ENCODE measurements at places on chromosomes 7 and 10.
A peak's percentile ranks its signal among the peaks of the same experiment; 100 is the strongest.

DNA sequence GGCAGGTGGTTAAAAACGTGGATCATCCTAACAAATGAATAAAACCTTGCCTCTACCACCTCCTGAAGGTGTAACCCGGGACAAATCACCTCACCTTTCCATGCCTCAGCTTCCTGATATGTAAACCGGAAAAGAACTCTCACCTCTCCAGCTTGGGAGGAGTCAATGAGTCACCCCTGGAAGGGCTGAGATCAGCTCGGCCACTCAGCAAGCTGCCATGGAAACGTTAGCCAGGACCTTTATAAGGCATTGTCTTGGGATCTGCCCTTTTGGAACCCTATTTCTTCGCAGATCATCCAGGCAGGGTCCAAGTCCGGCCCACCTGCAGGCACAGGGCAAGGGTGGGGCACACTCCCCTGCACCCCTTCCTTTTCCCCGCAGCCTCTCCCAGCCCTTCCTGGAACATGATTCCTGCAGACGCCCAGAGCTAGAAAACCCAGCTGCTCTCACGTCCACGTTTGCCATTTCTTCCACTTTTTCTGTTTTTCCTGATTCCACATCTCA is 81.6 kb upstream of the PFKP start:
- DNase-seq, result no peak

GRCh38 chr10:18179891-18180290 is 39.7 kb downstream of the CACNB2 start:
- no peak for DNase-seq

DNA sequence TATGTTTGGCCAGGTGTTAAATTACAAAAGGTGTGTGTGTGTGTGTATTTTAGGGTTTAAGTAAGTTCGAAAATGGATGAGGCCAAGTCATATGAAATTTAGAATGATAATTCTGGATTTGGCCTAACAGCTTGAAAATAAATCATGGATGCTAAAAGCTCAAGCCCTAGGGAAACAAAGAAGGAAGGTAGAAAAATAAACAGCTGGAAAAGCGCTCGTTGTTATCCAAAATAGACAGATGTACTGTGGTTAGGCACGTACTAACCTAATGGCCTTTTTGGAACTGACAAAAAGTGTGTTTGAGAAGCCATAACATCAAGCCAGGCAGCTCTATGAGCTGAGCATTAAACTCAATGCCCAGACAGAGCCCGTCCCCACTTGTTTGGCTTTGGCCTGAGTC is 17.5 kb upstream of the PALS2 start:
- no peak for DNase-seq

GRCh38 chr10:120609006-120609405 is 152.0 kb downstream of the PLPP4 start:
- no peak for DNase-seq

DNA sequence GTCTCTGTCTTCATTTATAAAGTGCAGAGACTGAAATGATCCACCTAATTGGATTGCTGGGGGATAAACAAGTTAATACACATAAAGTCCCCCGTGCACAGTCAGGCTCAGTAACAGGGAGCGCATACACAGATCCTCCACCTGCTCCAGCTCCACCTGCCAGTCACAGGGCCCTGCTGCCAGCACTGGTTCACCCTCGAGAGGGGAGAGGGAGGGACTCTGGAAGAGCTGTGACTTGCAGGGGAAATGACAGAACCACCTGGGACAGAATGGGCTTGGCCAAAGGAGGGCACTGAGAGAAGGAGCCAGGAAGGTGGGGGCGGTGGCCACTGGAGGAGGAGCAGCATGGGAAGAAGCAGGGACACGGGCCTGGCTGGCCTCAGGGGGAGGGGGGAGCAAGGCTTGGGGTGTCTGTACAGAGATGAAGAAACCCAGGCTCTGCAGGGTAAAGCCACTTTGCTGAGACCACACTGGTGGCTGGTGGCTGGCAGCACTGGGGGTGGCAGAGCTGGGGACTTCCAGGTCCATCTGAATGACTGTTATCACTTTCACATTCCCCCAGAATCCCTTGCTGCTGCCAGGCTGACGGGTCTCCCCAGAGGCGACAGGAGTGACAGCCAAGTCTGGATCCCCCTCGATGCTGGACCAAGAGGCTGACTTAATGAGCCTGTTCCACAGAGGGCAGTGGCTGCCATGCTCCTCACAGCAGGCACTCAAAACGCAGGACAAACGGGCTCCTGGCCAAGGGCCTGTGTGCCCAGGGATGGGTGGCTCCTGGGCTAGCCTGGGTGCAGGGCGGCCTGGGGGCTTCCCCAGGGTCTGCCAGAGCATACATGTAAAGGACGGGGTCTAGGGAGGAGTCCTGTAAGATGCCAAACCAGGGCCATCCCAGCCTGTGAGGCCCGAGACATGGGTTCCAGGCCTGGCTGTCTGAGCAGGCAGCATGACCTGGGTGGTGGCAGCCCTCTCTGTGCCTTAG is 151.1 kb downstream of the SH3PXD2A start:
- DNase-seq, result no peak

DNA sequence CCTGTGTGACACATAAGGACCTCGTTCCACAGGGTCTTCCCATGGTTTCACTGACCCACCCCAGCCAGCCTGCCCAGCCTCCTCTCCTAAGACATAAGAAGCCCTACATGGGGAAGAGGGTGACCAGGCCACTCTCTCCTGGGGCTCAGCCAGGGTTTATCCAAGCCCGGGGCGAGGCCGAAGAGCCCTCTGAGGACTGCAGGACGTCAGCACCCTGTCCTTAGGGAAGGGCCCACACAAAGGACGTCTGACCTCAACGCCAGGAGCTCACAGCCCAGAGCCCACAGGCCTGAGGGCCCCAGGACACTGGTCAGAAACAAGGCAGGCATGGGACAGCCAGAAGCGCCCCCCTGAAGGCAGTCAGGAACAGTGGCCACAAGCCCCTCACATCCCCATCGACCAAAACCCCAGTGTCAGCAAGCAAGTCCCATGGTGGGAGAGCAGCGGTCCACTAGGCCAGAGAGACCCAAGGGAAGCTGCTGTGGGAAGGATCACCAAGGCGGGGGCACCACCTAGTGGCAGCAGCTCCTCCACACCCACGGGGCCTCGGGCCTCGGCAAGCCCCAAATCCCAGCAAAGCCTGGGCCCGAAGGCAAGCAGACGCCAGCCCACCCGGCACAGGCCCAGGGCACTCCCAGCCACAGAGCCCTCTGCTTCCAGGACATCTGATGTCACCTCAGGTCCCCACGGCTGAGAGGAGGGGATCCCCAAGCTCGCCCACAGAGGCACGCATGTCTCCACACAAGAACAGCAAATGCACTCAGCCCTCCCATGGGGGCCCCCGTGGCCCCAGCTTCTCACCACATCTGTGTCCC is 23.4 kb downstream of the MAD1L1 start:
- peak; percentile 58 for DNase-seq

DNA sequence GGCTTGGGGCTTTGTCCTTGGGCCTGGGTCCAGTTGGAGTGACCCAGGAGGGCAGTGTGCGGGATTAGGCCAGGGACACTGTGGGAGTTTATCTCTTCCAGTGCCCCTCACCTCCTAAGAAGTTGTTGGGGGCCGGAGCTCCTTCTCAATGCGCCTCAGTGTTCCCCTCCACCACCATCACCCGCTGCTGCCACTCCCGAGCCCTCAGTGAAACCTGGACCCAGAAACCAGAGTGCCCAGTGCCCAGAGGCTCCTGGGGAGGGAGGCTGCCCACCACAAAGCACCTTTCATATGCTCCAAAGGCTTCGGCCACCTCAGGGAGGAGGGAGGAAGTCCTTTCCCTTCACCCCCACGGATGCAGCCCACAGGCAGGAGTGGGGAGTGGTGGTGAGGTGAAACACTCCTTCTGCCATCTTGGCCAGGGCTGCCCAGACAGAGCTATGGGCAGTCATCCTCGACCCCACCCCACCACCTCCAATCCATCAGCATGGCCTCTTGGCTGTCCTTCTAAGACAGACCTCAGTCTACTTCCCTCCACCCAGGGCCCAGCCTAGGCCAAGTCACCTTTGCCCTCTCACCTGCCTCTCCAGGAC is 99.0 kb downstream of the SH3PXD2A start:
- no peak for DNase-seq

DNA sequence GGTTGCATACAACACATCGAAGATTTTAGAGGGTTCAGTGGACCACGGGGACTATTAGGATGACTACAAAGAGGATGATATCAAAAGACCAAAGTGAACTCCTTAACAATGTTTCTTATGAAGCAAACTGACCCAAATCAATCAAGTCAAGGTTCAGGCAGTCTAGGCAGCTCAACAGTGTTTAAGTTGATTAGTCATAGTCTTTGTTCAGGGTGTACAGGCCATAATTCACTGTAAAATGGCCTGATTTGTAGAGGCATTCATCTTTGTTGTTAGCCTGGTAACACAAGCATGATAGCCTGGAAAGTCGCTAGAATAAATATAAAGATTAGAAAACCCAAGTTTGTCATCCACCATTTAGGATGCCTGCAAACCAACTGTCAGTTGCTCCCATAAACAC is 32.6 kb downstream of the ANTXRL start:
- DNase-seq, result no peak

- DNase-seq, result no peak
These were observed 9.0 kb upstream of the WIPF3 start for GRCh38 chr7:29797112-29797944.

- no peak for DNase-seq
These were observed 27.7 kb downstream of the RNF32 start for GRCh38 chr7:156668130-156668741.

DNA sequence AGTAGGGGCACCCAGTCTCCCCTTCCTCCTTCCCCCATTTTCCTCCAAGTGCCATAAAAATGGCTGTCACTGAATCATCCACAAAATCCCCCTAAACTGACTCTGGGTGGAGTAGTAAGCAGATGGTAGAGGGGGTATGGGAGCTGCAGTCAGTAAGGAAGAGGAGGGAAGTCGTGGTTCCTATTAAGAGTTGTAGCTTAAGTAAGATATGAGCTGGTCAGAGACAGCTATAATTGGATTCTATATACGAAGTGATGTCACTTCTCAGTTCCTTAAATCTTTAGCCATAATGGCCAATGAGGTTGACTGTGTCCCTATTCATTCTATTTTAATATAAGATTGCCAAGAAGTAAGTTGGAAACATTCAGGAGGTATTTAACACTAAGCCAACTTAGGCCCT is 131.7 kb downstream of the SLC16A9 start:
- DNase-seq, result no peak

GRCh38 chr10:31509989-31510388 is 191.0 kb downstream of the ZEB1 start:
- no peak for DNase-seq

Measured in activated CD8-positive, alpha-beta T cell treated with anti-CD3 and anti-CD28 coated beads, Interleukin-2, amount 10 ng/mL, durations not matched to agents 7 days and 5 days (primary cell).